ENCODE measurements at places on chromosomes 1 and 21.
A peak's percentile ranks its signal among the peaks of the same experiment; 100 is the strongest.

DNA sequence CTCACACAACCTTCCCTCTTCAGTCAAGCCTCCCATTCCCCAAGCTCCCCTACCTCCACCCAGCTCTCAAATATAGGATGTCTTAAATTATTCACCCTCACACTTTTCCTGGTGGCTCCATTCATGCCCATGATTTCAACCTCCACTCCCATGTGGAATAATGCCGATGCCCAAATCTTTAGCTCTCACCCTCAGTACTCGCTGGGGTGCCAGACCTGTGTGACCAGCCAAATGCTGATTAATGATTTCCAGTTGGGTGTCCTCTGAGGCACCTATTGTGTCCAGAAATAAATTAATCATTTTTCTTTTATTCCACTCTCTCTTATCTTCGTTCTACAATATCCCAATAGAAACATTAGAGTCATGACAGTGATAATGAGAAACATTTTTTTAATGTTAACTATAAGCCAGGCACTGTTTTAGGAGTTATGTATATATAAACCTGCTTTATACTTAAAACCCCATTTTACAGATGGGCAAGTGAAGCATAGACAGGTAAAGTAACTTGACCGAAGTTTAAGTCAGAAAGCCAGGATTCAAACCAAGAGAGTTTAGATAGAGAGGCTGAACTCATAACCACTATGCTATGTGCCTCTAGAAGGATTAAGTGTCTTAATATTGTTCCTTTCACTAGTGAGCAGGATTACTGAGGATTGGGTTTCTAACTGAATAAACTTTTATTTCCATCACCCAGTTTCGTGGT, 209.7 kb downstream of the DUSP10 start:
- no peak for DNase-seq

GRCh38 chr1:116472431-116472961, 98.3 kb downstream of the CD58 start:
- no peak for DNase-seq

- DNase-seq: no peak
These were observed 73.2 kb downstream of the DISC1 start for GRCh38 chr1:231699784-231700183.

DNA sequence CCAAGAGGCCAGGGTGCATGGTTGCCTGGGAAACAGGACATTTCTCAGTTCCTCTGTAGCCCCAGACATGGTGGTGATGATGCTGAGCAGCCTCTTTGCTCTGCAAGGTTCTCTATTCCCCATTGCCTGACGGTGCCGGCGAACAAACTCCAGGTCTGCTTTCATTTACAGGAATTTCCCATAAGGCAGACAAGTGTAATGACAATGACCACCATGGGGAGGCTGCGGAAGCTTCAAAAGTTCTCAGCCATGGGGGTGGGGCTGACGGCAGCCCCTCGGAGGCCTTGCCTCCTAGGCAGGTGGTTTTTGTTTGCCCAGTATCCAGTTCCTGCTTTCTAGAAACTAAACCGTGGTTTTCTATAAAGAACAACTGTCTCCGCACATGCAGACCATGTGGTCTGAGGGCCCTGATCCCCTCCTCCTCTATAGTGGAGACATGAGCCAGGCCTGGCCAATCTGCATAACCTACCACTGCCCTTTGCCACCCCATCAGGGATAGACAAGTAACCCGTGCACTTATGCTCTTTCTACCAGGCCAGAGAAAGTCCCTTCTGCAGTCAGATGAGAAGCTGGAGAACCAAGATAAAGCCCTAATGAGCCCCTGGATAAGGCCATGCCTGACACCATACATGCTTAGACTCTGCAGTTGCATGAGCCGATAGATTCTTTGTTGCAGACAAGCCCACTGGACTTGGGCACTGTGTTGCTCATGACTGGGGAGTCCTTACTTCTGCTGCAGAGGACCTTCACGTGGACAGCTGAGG, 54.1 kb downstream of the LDLRAD2 start:
- DNase-seq: peak; percentile 5

- DNase-seq: no peak
These were observed 384.5 kb downstream of the LMX1A start for GRCh38 chr1:164971921-164972415.

DNA sequence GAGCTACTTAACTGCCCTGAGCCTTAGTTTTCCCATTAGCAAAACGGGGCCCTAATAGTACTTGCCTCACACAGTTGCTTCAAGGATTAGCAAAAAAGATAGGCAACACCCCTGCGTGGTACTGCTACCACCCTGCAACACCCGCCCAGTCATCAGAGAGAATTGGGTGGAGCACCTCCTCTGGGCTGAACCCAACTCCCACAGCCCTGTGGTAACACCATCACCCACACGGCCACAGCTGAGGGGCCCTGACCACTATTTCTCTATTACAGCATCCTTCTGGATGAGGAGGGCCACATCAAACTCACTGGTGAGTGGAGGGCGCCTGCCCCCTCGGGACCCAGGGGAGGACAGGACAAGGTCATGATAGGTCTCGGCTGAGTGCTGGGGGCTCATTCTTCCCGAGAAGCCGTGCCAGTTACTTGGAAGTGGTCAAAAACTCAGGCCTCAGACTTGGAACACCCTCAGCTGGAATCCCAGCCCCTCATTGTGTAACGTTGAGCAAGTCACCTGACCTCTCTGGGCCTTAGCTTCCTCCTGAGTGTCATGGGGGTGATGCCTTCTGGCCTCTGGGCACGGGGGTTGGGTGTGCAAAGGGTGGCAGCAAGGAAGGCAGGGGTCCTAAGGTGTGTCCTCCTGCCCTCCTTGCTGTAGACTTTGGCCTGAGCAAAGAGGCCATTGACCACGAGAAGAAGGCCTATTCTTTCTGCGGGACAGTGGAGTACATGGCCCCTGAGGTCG, 24.6 kb downstream of the RPS6KA1 start:
- DNase-seq: no peak

DNA sequence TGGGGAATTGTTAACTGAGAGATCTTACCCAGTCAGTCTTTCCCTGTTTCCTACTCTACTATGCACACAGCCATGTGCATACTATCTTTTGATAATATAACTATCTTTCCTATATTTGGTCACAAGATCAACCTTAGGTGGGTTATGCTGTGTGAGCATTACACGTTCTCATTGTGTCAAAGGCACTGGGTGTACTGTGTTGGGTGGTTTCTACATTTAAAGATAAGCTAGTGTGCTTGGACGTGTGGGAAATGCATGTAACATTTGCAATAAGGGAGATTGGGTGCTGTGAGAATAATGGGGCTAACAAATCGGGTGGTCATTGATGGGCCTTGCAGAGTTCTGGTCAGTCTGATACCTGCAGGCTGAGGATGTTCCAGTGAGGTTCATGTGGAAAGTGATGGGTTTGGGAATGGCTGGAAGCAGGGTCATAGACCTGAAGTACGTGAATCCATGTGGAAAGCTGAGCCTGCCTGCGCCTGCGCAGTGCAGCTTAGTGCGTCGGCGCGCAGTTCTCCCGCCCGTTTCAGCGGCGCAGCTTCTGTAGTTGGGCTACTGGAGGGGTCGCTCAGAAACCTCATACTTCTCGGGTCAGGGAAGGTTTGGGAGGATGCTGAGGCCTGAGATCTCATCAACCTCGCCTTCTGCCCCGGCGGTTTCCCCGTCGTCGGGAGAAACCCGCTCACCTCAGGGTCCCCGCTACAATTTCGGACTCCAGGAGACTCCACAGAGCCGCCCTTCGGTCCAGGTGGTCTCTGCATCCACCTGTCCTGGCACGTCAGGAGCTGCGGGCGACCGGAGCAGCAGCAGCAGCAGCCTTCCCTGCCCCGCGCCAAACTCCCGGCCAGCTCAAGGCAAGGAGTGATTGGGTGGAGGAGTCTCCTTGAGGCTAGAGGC, at the start of gene MSH4:
MSH4 (plus strand) TSS at position 507 of the 897 bp plus-strand sequence; CDS start at position 611, 104 bp downstream.
- no peak for DNase-seq

- no peak for DNase-seq
These were observed 16.1 kb upstream of the LDLRAP1 start for GRCh38 chr1:25527226-25527846.

- no peak for DNase-seq
These were observed 581.0 kb downstream of the AJAP1 start for GRCh38 chr1:5235355-5235899.

GRCh38 chr1:36096500-36097432, 8.1 kb downstream of the ADPRS start:
- no peak for DNase-seq

All from T47D (cell line).